Stimulated activated CD8-positive, alpha-beta memory T cell treated with anti-CD3 and anti-CD28 coated beads, Interleukin-2, amount 100 ng/mL, for 48 hours (primary cell): ENCODE measurements at places on chromosomes 1 and 21.

DNA sequence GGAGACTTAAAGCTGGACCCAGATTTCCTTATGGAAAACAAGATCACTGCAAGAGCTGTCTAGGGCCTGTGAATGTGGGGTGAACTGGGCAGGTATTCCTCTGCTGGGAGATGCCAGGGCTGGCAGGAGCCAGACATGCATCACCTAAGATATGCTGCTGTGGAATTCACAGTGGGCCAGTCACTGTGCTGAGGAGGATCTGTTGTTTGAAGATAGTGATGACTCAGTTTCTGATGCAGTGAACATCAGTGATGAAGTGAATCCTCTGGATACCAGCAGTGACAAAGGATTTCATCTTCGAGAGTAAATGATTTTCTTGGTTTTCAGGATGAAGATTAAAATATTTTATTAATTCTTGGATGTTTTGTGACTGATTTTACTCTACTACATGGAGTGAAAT, 29.9 kb upstream of the CAMSAP2 start:
- DNase-seq, result no peak

DNA sequence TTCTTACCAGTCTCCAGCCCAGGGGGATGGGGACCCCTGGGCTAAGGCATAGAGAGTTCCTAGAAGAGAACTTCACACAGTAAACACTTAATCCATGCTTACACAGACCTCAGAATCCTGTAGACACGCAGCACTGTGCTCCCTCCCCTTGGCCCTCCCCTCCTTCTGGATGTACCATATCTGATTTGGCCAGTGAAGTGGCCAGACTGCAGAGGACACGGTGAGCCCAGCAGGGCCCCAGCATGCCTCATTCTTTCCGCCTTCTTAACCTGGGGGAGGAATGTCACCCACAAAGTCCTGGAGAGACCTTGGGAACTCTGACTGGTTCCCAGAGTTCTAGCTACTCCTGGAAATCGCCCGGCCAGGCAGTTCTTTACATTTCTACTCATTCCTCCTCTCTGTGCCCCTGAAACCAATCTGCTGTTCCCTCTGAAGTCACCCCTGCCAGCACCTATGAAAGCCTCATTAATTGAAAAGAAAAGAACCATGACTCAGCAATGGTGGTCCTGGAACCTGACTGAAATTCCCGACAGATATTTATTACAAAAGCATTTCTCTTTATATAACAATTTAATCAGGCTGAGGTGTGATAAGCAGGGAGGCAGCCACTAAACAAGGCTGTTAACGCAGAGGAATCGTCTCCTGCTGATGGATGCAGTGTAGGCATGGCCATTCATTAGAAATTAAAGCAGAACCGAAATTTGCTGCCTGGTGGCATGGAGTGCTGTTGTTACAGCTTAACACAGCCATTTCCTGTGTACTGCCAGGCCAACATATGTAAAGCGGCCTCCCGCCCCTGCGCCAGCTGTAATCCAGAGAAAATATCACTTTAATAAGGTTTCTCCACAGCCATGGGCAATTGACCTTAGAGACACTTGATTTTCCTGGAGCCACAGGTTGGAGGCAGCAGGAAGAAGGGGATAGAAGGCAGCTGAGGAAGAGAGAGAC, 74.6 kb upstream of the KCND3 start:
- no peak for DNase-seq

DNA sequence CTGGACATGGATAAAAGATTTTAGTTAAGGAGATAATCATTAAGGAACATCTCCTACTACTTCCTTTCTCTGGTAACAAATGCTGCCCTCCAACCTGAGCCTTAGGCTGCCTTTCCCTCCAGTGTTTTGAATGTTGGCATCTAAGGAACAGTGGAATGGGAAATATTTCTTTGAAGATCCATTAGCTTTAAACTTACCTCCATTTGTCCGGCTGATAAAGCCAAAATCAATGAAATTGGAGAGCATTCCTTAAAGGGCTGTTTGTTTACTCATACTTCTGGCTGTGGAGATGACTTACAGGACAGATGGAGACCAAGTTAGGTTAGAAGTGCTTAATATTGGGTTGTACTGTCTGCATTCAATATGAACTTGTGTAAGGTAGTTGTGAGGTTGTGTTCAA, 439.1 kb downstream of the PLA2G4A start:
- DNase-seq, result no peak

DNA sequence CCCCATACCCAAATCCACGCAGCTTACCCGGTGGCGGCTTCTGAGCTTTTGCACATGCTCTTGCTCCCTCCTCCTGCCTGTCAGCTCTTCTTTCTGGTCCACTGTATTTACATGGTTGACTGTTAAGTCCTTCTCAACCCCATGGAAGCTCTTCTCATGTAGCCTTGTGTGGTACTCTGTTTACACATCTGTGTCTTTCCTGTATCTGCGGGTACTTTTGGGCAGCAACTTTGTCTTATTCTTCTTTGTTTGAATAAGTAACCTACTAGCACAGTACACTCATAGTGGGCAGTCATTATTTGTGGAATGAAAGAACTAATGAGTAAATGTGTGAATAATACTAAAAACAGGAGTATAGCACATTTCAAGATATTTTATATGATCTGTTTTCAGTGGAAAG, 88.5 kb upstream of the GPR88 start:
- no peak for DNase-seq

DNA sequence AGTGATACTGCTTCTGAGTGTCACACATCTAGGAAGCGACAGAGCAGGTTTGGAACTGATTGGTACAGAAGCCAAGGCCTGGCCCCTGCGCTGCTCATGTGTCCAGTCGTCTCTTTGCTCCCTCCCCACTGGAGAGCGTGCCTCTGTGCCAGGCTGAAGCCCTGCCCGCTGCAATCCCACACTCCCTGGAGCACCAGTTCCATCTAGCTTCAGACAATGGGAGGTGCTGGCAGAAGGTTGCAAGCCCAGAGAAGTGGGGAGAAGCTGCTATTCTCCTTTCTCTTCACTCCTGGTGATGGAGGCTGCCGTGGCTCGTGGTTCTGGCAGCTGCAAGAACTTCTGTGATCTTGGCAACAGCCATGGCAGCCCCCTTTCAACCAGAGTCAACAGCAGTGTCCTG, 250.9 kb downstream of the MATN1 start:
- no peak for DNase-seq

DNA sequence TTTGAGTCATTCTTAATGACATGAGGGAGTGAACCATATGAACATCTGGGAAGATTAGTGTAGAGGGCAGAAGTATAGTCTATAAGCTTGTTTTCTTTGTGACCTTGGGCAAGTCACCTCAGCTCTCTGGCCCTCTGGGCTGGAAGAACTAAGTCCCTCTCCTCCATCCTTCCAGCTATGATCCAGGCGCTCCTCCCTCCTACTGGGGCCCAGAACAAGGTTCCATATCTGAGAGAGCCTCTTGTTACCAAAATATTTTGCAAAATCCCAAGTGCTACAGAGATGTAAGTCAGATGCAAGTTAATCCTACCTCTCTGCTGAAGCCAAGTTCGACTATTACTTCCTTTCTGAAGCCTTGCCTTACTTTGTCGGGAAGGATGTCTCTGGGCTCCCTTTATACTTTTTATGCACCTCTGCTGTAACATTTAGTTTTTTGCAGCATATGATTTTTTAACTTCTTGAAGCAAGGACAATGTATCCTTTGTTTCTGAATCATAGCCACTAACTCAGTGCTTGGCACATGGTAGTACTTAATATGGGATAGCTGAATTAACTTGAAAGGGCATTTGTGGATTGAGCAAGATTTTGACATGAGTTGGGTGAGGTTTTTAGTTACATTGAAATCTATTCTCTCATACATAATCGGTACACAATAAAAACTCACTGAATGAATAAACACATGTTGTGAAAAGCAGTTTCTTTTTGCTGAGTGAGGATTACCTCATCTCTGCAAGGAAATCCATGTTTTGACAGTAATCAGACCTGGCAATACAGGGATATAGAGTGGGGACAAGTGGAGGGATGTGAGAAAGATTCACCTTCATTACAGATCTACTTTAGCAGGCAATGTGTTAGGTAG, 54.7 kb upstream of the BEND5 start:
- no peak for DNase-seq

DNA sequence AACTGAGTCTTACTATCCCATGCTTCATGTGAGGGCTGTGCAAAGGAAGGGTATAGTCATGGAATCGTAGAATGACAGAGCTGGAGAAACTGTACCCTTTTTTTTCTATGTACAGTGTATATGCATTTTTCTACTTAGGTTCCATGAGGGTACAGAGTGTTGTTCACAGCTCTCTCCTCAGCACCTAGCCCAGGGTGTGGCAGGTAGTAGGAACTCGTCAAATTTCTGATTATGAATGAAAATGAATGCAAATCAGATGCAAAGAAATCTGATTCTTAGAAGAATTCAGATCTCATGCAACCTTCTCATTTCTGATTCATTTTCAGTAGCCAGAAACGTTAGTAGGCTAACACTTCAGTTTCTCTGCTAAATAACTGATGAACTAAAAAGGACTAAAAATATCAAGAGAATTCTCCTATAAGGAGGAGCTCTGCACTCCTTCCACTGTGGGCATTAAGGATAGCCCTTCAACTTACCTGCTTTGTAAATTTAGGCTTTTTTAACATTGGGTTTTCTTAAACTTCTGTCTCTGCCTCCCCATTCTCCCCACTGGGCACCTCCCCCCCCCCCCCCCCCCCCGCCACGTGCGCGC, 18.0 kb upstream of the HHAT start:
- DNase-seq, result no peak

- no peak for DNase-seq
Measured at GRCh38 chr1:1799716-1800115, 21.4 kb upstream of the NADK start.

DNA sequence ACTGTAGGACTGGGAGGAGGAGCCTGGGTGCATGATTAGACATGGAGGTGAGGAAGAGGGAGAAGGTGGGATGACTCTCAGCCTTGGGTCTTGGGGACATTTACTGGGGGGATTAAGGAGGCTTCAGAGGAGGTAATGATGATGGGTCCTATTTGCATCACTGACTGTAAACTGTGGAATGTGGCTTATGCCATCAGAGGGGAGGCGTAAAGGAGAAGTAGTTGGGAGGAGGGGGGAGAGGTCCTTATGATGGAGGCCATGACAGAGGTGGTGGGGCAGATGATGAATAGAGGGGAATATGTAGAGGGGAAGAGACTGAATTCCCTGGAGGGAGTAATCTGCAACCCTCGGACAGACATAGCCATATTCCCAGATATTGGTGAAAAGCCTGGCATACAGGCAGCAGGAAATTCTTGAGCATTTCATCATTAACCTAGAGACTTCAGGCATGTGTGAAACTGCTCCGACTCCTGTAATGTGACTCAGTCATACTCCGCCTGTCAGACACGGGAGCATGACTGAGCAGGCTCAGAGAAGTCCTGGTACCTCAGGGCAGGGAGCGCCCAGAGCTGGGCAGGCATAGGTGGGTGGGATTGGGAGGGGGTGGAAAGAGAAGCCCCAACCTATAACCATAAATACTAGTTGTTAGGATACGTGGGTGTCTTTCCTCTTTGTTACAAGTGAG, 8.0 kb upstream of the LCE5A start:
- no peak for DNase-seq

DNA sequence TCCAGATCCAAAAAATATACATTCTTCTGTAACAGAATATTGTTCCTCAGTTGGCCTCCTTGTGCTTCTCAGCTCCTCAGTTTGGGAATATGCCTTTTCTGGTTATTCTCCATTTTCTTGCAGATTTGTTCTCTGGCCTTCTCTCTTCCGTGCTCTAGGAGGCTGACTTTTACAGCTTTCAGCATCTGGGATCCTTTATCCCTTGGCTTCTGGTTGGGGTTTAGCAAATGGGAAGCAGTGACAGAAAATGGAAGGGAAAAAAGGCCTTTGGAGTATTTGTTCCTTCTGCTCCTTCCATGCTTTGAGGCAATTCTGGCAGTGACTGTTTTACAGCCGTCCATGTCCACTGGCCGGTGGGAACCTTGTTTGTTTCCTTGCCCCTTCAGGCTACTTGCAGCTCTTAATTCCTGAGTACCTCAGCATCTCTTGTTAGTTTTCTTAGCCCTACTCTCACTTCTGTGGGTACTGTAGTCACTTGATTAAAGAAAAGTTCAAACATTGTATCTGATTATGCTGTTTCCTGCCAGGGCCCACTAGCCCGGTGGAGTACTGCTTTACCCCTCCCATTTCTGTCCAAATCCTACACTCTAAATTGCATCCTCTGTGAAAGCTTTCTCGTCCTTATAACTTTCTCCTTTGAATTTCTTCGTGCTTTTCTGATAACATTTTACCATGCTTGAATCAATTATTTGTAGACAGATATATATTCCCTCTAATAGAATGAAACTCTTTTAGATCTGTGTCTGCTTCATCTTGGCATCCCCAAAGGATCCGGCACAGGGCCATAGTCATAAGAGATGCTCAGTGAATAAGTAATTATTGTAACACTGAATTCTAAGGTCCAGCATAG, 118.2 kb downstream of the OSBPL9 start:
- no peak for DNase-seq
